Activated CD4-positive, alpha-beta T cell treated with anti-CD3 and anti-CD28 coated beads, Interleukin-2, amount 10 ng/mL, durations not matched to agents 24 days and 14 days (primary cell): ENCODE measurements at places on chromosomes 12 and 14.
A peak's percentile ranks its signal among the peaks of the same experiment; 100 is the strongest.

- no peak for DNase-seq
These were observed 3.4 kb upstream of the TRAFD1 start for GRCh38 chr12:112121780-112122565.

DNA sequence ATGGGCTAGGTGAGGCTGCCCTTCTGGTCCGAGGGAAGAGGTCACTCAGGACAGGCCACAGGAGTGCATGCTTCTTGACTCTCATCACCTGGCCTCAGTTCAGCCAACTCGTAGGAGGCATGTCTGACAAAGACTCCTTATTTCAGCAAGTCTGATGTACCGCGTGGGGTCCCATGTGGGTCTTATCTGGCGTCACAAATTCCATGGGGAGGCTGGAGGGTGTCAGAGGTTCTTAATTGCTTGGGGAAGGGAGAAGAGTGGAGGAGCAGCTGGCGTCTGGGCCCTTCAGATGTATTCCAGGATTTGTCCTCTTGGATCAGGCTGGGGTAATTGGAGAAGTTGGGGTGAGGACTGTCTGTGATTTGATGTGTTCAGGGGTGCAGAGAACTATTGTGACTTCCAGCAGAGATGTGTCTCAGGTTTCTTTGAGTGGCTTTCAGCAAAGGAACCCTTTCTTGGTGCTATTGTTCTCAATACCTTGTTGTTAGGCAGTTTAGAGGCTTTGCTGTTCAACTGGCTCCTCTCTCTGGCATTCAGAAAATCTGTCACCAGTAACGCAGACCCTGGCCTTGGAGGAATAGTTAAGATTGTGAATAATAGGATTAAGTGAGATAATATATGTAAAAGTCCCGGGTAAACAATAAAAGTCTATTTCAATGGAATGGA lies 60.1 kb downstream of the SUSD6 start:
- DNase-seq = no peak

DNA sequence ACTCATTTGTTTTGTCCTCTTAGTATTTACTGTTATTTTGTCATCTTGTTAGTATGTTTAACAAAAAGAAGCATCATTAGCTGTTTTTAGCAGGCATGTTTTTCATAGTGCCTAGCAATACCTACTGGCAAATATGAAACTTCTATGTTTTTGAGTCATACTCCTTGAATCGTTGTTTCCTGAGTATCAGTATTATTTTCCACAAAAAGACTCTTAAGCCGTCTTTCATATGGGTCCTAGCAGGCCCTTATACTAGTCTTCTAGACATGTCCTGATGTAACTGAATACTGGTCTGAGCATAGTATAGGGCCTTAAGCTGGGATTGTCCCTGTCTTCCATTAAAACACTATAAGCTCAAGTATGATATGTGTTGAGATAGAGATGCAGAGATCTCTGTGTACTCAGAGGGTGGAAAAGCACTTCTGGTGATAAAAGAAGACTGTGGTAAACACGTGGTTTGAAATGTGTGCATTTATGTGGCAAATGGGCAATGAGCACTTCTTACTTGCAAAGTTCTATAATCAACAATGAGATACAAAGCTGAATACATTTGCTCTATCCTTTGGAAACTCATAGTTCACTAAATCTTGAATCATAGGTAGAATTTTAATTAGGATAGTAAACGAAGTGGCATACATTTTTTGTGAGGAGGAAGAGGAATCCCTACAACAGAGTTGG lies 348.8 kb downstream of the PDZRN4 start:
- DNase-seq = no peak

DNA sequence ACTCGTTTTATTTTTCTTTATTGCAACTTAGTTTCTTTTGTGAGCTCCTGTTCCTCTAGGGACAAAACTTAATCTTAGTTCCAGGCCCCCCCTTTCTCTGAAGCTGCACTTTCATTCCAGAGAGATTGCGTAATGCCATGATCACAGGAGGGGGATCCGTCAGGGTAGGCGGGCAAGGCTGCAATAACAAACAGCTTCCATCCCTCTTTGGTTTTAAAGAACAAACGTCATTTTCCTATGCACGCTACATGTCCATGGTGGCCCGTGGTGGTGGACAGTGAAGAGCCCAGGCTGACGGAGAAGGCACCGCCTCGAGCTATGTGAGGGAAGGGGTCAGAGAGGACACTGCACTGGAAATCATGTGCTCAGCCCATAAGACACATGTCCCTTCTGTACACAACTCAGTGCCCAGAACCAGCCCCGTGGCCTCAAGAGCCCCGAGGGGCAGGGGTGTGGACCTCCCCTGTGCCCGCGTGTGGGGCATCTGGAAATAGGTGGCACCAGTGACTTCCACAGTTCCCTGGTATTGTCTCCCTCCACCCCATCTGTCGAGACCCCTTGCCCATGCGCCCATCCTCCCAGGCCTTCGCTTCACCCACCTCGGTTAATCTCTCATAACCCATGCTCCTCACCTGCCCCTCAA lies 161.4 kb downstream of the ADGRD1 start:
- DNase-seq = no peak

GRCh38 chr14:95275494-95275893 lies 44.2 kb downstream of the CLMN start:
- no peak for DNase-seq

DNA sequence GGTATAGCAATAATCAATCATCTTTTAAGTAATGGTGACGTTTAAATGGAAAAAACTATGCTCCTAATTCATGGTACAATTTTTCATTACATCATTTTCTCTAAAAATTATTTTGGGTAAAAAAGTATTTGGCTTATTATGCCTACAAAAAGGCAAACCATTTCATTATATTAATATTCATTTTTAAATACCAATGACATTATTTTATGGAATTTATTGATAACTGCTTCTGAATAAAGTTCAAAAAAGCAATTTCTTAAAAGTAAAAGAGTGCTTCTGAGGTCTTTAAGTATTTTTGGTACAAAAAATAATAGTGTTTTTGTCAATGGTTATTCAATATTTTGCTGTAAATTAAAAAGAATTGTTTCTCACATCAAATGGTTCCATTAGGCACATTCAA lies 12.2 kb downstream of the SLC38A2 start:
- no peak for DNase-seq

- no peak for DNase-seq
These were observed 1.2 kb downstream of the PTPRQ start for GRCh38 chr12:80445083-80445793.

DNA sequence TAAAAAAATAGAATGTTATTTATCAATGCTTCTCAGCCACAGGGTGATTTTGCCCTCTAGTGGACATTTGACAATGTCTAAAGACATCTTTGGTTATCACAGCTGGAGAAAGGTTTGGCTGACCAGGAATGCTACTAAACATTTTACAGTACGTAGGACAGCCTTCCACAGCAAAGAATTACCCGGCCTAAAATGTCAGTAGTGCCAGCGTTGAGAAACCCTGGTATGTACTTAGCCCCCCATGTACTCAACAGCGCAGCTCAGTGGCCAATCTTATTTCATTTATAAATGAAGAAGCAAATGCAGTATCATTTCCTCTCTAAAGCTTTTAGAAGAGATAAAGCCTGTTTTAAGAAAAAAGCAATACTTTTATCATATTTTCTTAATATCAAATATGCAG lies 5.8 kb downstream of the MARK3 start:
- DNase-seq = peak; percentile 81

- DNase-seq = no peak
These were observed 9.2 kb upstream of the APOLD1 start for GRCh38 chr12:12776261-12776660.

- DNase-seq = peak; percentile 55
These were observed 889 bp upstream of the IFT43 start for GRCh38 chr14:75984674-75985073.

DNA sequence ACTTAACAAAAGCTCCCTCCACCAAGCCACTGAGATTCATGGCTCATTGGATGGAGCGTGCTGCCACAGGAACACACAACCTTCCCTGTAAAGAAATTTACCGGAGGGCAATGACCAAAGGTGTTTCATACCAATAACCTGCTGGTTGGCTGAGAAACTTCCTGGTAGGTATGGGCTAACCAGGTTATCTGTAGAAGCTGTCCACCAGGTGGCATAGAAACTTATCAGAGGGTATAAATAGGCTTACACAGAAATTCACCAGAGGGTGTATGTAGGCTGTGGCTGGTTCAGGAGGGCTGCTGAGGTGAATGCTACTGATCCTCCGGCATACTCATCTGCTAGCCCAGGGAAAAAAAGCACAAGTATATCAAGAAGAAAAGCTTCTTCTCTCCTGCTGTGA lies 27.1 kb upstream of the MTERF2 start:
- DNase-seq = no peak

- DNase-seq = no peak
These were observed 160.8 kb upstream of the TMPO start for GRCh38 chr12:98354520-98355035.

GRCh38 chr12:108646600-108647579 lies 13.2 kb upstream of the SELPLG start:
- DNase-seq = no peak

DNA sequence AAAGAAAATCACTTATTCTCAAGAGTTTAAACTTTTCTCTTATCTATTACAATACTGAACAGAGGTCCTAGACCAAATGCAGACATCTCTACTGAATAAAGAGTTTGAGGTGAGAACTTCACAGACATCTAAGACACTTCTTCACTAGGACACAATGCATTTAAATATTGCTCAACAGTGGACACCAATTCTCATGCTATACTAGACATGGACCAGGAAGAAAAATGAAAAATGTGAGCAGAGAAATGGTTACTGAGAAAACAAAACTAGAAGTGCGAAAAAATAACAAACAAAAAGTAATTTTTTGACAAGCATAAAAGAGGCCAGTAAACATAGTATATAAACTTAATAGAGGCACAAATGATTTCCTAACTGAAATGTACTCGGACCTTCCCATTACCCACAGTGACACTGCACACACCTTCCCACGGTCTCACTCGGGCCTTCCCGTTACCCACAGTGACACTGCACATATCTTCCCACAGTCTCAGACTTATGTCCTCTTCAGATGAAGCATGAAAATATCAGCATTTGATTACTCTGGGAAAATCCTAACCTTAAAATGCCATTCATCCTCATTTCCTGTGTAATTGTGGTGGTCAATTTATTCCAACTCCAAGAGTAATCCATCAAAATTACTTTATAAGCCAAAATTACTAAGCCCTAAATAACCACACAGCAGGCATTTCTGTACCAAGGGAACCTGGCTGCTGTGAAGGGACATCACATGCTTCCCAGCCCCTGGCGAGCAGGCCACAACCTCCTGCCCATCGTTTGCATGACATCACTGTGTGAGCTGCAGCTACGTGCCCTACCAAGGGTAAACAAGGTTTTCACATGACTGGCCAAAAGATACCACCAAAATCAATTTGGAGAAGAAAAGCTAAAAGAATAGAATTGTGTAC lies 6.4 kb downstream of the SLC15A4 start:
- DNase-seq = no peak

DNA sequence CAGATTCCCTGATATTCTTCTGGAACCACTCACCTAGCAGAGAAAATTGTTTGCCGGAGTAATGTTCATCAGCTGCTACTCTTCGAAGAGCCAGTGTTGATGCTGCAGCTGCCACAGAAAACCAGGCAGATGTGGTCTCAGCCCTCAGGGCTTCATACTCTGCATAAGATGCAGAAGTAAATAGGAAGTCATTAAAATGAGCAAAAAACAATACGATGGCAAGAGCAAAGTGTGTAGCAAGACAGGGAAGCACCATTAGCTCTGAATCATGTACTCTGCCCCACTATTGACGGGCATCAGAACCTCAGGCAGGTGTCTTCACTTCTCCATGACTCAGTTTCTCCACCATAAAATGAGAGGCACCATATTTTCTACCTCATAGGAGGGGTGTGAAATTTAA lies 991.6 kb upstream of the TMEM132C start:
- no peak for DNase-seq

DNA sequence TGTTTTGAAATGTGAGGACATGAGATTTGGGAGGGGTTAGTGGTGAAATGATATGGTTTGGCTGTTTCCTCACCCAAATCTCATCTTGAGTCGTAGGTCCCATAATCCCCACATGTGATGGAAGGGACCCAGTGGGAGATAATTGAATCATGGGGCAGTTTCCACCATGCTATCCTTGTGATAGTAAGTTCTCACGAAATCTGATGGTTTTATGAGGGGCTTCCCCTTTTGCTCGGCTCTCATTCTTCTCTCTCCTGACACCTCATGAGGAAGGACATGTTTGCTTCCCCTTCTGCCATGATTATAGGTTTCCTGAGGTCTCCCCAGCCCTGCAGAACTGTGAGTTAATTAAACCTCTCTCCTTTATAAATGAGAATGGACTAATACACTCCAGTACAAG lies 18.0 kb downstream of the GALNT6 start:
- DNase-seq = no peak

DNA sequence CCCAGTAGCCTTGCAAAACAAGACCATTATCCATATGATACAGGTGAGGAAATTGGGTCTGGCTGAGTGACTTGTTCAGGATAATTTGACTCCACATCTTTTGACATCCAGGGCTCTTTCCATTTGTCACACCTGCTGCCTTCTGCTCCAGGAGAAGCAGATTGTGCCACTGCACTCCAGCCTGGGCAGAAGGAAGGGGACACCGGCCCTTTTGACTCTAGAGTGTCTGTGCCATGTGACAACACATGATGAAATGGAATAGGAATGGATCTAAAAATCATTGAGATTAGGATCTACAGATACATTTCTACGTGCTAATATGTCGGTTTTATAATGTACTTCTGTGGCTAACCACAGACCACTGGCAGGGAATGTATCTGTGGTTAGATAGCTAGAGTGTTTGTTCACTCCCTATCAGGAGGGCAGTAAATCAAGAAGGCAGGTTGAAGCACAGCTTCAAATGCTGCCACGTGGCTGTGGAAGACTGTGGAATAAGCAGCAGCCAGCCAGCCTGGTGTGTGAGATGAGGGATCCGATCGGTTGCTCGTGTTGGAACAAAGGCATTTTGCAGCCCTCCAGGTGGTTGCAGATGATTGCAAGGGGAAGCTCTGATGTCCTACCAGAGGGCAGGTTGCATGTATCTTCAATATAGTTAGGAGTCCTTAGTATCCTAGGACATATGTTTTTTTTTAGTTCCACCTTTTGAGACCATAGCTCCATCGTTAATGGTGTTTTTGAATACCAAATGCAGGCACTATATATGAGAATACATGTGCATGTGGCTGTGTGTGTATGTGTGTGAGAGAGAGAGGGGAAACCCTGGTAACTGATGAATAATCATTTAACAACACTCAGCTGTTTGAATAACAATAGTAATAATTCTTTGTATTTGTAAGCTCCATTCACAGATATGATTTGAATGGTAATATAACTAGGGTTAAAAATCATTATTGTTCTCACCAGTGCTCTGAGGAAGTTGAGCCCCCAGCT lies 28.6 kb downstream of the EML1 start:
- no peak for DNase-seq

- no peak for DNase-seq
These were observed 28.8 kb downstream of the MAP3K9 start for GRCh38 chr14:70780396-70781075.

- DNase-seq = no peak
These were observed 131.7 kb downstream of the C12orf75 start for GRCh38 chr12:105461944-105462762.
